Neural progenitor cell (in vitro differentiated cells): ENCODE measurements at places on chromosomes 1 and 21.
A peak's percentile ranks its signal among the peaks of the same experiment; 100 is the strongest.

DNA sequence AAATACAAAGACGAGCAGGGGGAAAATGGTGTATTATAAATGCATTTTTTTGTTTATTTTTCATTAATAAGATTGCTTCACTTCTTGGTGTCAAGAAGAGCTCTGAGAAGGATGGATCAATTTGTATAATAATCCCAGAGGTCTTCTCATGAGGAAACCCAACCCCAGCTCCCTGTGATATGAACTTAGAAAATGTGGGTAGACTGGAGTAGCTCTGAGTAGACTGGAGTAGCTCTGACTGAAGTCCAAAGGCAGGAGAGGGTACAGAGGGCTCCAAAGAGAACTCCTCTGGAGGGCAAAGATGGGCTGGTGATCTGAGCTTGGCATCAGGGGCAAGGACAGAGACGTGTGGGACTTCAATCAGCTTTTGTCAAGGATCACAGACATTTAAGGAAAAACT, 21.4 kb downstream of the CDCP2 start:
- no peak for DNase-seq

DNA sequence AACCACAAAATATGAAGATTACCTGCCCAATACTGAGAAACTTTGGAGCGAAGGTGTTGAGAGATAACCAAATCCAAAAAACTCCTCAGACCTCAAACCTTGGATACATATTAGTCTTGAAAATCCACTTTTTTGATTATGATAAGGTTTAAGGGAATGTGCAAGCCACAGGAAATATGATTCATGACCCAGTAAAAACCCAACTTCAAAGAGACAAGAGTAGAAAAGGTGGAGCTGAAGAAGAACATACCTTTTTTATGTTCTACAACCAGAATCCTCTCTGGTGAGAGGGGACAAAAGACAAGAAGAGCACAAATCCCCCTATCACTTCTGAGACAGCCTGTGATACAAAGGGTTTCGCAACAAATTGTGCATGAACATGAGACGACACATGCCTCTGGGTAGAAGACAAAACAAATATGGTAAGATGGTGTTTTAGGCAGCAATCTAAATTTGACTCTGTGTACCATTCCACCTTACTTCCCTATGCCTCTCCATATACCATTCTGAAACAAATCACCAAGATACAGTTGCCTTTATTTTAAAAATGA, 37.3 kb downstream of the COL24A1 start:
- no peak for DNase-seq

GRCh38 chr1:91854852-91855534, 31.0 kb downstream of the TGFBR3 start:
- no peak for DNase-seq

- DNase-seq = no peak
These were observed 166.0 kb downstream of the DISC1 start for GRCh38 chr1:231792634-231793033.

GRCh38 chr1:225811622-225812487, 1.9 kb downstream of the EPHX1 start:
- DNase-seq = peak; percentile 61

GRCh38 chr1:10765304-10765703, 31.1 kb downstream of the CASZ1 start:
- no peak for DNase-seq

DNA sequence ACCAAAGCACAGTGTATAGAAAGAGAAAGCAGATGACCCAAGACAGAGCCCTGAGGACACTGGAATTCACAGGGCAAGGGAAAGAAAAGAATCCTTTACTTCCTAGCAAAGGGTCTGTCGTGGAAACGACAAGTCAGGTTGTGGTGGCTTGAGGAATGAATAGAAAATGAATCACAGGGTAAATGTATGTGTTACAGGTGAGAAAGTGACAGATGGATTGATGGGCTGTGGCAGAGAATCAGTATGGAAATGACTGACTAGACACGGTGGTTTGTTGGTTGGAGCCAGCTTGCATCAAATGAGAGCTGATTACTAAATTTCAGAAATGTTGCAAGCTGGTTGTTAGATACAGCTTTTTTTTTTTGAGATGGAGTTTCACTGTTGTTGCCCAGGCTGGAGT, 46.9 kb downstream of the PTP4A2 start:
- no peak for DNase-seq

- no peak for DNase-seq
These were observed 91.5 kb upstream of the GCLM start for GRCh38 chr1:94000510-94001282.

DNA sequence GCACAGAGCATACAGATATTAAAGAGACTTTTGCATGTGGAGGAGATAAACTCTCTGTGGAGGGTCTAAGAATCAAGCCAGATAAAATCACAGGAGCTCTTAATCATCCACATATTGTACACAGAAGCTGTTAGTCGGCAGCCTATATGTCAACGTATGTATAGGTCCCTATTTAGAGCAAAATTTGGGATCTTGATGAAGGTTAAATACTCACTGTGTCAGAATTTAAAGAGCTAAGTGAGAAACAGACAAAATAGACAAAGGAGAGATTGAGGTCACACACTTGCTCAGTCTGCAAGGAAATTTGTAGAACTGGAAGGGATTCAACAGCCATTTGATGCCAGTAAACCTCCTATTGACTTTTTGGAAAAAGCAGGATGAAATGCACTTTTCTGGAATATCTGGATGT, 4.1 kb upstream of the IRF2BP2 start:
- no peak for DNase-seq

DNA sequence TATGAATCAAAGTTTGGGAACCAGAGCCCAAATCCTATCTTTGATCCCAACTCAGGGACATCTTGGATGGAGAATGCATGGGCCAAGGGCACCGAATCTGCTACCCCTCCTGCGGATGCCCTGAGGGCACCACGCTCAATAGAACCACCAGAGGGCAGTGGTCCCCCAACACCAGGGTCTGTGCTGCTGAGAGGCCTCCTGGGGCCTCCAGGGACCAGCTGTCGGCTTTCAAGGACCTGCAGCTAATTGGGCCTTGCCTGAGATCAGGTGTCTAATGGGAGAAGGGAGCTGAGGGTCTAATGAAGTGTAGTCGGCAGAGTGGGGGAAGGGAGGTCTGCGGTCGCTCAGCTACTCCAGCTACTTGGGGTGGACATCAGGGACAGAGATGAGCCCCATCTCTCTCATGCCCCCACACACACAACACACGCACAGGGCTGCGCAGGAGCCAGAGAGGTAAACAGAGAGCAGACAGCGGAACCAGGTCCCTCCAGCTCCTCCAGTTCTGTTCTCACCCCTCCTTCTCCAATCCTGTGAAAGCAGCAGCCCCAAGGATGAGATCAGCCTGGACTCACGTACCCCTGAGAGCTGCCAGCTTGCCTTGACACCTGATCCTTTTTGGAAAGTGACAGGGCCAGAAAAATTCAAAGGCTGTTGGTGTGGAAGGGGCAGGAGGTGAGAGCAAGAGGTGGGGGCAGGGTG, 34.9 kb upstream of the PPP1R15B start:
- DNase-seq = peak; percentile 93

- DNase-seq = no peak
These were observed 1233.3 kb upstream of the B3GALT2 start for GRCh38 chr1:194419721-194420120.

- DNase-seq = no peak
These were observed 1.5 kb downstream of the PAQR6 start for GRCh38 chr1:156246241-156246780.

DNA sequence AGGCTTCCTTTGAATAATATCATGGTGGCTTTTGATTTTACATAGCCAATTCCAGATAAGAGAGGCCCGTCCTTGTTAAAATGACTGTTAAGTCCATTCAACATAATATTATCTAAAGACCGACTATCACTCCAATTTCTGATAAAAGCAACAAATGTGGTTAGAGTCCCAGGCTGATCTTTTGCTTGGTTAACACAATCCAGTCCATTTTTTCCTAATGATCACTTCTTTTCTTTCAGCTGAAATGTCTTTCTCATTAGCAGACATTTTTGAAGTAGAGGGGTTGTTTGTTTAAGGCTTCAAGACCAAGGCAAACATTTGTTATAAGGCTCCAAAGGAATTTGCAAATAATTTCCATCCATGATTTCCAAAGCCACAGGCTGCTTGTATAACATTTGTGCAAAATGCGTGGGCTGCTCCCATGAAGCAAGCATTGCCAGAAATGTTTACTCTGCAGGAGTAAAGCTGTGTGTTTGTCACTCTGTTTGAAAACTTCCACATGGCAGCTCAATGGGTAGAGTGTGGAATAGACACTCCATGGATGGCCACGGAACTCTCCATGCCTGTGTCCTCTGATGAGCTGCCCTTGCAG, 111.5 kb downstream of the PSMG1 start:
- no peak for DNase-seq

- DNase-seq = no peak
These were observed 819.5 kb downstream of the KCNT2 start for GRCh38 chr1:195788721-195789120.

DNA sequence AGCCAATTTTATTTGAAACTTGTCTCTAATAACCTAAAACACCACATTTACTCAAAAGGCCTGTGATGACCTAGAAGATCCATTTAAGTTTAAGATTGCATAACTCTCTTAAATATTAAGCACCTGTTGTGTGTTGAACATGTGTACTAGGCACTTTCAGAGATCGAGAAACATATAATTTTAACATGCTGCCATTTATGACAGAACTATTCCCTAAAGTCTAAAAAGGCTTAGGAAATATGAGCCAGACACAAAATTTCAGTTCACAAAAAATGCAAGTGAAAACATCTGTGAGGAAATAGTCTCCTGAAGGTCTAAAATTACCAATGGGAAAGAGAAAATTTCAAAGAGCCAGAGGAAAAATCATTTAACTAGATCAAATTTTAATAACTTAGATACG, 37.7 kb downstream of the CEP170 start:
- no peak for DNase-seq

GRCh38 chr1:115052454-115053083, 22.9 kb downstream of the TSHB start:
- peak; percentile 80 for DNase-seq

- no peak for DNase-seq
These were observed 14.7 kb downstream of the PPIE start for GRCh38 chr1:39753132-39754025.

DNA sequence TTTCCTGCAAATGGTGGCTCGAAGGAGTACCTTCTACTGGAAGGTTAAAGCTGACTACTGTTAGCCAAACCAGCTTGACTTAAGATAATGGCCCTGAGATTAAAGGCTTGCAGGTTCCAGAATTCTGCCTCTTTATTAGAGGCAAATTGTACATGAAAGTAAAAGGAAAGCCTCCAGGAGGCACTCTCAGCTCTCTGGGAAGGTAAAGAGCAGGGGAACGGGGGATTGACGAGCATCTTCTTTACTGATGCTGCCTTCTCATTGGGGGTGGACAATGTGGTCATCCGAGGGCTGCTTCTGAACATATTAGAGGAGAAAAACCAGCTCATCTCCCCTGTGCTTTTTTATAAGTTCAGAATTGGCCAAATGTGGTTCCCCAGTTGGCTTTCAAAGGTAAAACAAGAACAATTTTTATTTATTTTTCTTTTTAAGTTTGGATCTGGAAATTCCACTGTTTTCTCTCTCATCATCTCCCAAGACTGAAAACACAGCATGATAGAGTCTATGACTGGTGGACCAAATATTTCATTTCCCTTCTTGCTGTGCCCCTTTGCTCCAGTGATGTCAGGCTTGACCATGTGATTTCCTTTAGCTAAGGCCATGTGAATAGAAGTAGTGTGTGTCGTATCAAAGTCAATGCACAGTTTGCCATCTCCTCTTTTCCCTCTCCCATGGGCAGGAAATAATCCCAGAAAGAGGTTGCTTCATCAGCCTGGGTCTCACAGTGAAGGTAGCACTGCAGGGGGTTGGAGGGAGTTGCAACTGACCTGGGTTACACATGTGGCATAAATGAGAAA, 292.7 kb downstream of the PRDM2 start:
- no peak for DNase-seq

DNA sequence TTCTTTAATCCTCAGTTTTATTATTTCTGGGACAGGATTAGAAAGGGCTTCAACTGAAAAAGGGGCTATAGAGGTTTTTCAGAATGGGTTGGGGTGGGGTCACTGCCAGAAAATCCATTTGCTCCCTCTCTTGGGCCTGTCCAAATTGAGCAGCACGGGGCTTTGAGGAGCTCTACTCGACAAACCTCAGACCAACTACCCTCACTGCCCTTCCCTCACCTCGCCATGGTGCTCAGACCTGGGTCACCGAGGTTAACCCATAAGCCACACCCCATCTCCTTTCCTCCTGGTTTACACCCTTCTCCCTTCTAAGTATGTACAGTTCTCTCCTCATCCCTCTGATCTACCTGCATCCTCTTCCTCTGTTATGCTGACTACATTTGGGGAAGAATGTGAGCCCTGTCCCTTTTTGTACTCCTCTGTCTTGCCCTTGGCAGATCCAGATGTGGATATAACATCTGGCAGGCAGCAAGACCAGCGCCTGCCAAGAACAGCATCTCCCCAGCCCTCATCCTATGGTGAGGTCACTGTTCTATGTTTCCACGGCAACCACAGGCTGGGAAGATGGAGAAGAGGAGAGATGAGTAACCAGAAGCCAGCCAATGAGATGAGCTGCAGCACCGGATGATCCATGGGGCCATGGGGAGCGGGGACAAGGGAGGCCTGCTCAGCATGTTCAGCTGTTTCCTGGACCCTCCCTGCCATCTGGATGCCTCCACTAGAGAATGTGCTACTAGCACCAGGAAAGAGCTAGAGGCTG, 3.7 kb upstream of the FABP3 start:
- peak; percentile 63 for DNase-seq

GRCh38 chr1:245337829-245338484, 183.2 kb downstream of the KIF26B start:
- DNase-seq = no peak

- peak; percentile 67 for DNase-seq
These were observed 3.6 kb downstream of the ADGRL2 start for GRCh38 chr1:81804312-81804711.

DNA sequence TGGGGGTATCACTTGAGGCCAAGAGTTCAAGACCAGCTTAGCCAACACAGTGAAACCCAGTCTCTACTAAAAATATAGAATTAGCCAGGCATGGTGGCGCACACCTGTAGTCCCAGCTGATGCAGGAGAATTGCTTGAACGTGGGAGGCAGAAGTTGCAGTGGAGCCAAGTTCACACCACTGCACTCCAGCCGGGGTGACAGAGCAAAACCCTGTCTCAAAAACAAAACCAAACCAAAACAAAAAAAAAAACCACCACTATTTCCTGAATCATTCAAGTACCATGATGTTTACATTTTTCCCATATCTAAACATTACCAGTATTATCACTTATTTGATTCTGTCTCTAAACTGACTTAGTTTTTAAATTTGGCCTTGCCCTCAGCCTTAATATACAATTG, 29.5 kb downstream of the TUT4 start:
- DNase-seq = no peak

- no peak for DNase-seq
These were observed 1.3 kb upstream of the NRIP1 start for GRCh38 chr21:15066123-15066575.

DNA sequence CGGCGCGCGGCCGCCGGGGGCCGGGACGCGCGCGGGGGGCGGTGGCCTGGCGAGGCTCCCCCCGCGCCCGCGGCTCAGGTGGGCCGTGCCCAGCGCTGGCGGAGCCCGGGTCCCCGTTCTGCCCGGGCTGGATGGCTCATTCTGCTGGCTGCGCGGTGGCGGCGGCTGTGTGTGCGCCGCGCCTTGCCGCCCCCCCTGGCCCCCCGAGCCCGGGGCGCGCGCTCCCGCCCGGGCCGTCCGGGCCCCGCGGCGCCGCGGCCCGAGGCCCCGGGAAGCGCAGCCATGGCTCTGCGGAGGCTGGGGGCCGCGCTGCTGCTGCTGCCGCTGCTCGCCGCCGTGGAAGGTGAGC, at the start of gene EPHB2:
Gene EPHB2, plus strand, starts transcription at position 139 of the 349 bp plus-strand sequence. Its CDS starts 144 bp downstream, at position 283.
- peak; percentile 82 for DNase-seq

GRCh38 chr1:8603220-8603616, 214.2 kb downstream of the RERE start:
- no peak for DNase-seq
